ENCODE measurements at places on chromosomes 6 and 20. TPM values are rescaled to one million over a fixed set of nuclear protein-coding genes. Genes with fewer than 3 reads are reported as not detected.

GRCh38 chr6:145469021-145469420 lies 266.3 kb downstream of the EPM2A start:
- DNase-seq, result no peak

- DNase-seq, result no peak
Measured at GRCh38 chr20:11234608-11235007, 560.8 kb upstream of the JAG1 start.

DDX43 gene
- total RNA-seq, result 0.41 TPM

- DNase-seq, result no peak
Measured at GRCh38 chr6:133814797-133815196, 74.1 kb upstream of the TCF21 start.

PRSS16 gene
- total RNA-seq, result 0.41 TPM

GGTLC1 gene
- total RNA-seq, result not detected

TMEM217 gene
- 1.2 TPM for total RNA-seq

- no peak for DNase-seq
Measured at GRCh38 chr6:102766963-102767362, 1373.5 kb downstream of the GRIK2 start.

ZBTB46 gene
- 22.4 TPM for total RNA-seq

- no peak for DNase-seq
Measured at GRCh38 chr20:6560978-6561377, 206.5 kb upstream of the BMP2 start.

GRCh38 chr20:59405226-59406200 lies 105.1 kb downstream of the EDN3 start:
- DNase-seq, result no peak

DNA sequence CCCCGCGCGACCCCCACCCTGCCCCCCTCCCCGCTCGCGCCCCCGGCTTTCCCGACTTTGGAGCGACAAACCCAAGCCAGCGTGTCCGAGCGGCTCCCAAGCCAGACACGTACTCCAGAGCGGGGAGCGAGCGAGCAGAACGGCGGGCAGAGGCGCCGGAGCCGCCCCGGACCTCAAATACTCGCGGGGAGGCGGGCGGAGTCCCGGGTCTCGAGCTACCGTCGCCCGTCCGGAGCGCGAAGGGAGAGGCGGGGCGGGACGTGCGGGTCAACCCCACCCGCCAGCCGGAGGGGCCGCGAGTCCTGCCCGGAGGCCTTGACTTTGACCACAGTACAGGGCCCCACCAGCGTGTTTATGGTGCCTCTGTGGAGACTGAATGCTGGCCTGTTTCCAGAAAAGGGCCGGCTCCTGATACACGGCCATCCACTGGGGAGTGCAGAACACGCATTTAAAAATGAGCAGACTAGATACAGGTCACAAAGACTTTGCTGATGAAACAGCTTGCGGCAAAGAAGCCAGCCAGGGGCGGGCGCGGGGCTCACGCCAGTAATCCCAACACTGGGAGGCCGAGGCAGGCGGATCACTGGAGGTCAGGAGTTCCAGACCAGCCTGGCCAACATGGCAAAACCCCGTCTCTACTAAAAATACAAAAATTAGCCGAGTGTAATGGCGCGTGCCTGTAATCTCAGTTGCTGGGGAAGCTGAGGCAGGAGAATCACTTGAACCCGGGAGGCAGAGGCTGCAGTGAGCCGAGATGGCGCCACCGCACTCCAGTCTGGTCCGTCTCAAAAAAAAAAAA lies at the start of gene SERPINB6:
SERPINB6 (minus strand) TSS at position 148 of the 799 bp plus-strand sequence. CDS start 12,235 bp downstream, outside the sequence.
- DNase-seq, result peak; percentile 64

DNA sequence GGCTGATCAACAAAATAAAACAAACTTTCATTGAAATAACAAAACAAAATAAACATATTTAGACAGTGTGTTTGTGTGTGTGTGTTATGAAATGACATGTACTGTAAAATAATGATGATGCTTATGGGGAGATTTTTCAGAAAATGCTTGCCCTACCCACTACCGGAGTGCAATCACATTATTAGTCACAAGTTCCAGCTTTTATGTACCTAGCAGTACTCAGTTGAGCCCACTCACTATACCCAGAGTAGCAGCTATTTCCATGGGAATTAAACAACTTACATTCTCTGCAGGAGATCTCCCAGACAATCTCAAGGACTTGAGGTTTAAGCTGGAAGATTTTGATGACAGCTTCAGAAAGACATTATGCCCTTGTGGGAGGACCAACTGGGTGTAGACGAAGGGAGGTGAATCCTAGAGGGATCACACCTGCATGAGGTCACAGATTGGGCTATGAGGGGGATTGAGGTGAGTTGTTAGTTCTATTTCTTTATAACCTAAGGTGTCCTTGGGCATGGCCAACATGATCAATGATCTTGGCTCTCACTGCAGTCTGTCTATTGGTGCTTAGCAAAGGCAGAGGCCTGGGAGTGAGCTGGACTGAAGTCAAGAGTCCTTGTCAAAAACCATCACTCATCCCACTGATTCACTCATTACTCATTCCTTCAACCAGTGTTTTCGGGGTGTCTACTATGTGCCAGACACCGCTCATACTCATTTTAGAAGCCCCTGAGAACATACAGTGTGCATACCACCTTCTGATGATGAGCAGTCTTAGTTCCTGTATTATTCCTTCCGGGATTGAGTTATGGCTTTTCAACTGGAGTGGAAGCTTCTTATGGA lies 6.7 kb upstream of the CLIC5 start:
- DNase-seq, result no peak

DNA sequence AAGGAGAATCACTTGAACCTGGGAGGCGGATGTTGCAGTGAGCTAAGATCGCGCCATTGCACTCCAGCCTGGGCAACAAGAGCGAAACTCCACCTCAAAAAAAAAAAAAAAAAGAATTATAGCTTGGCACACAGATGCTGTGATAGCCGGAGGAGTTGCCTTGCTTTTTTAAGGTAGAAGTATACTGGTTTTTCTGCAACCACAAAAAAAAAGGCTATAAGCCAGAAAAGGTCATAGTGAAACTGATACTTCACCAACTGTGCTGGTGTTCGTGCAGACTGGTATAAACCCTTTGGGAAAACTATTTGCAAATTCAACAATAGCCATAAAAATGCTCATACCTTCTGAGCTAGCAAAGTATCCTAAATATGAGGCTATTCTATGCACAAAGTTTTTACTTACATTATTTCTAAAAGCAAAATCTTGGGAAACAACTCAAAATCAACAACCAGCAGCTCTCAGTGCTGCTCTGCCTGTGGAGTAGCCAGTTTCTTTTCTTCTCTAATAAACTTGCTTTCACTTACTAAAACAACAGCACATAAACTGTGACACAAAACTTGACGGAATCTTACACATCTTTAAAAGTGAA lies 44.0 kb downstream of the B4GALT5 start:
- no peak for DNase-seq

DNA sequence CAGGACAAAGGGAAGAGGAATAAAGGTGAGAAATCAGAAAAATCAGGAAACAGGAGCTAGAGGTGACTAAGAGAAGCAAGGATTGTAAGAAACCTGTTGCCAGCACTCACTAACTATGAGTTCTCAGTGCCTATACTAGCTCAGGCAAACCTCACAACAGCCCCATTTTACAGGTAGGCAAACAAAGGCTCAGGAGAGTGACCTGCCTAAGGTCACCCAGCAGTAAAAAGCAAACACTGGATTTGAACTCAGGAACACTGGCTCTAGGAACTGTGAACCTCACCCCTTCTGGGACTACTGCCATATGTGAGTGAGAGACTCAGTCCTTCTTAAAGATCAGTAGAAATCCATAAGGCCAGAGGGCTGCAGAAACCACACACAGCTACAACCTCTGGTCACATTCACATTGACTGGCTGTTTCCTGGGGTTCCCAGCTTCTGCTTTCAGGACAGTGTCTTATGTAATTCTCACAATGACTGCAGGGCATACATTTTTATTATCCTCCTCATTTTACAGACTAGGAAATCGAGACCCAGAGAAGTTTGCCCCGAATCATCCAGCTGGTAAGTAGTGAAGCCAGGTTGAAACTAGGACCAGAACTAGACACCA lies 80.7 kb upstream of the MAFB start:
- DNase-seq, result no peak

GRCh38 chr6:137013738-137014602 lies 30.8 kb downstream of the IL20RA start:
- no peak for DNase-seq

All from frontal cortex (tissue), 4 donors.